T-cell (primary cell): ENCODE measurements at places on chromosomes 7 and 10. TPM values are rescaled to one million over a fixed set of nuclear protein-coding genes. Genes with fewer than 3 reads are reported as not detected.

The ZPBP gene
- not detected for total RNA-seq

The GSDME gene
- 1.1 TPM for total RNA-seq

The SHTN1 gene
- total RNA-seq, result 0.35 TPM

The CCDC7 gene
- total RNA-seq, result 68.2 TPM

The ACSM6 gene
- total RNA-seq, result not detected

The PRPS1L1 gene
- total RNA-seq, result not detected

The SPDYE5 gene
- 0.30 TPM for total RNA-seq

The C10orf105 gene
- total RNA-seq, result 0.30 TPM

The ZNF862 gene
- 49.3 TPM for total RNA-seq

The BICC1 gene
- 0.07 TPM for total RNA-seq

The RAMP3 gene
- total RNA-seq, result 0.48 TPM

The GPRIN2 gene
- not detected for total RNA-seq

The TDRD1 gene
- 0.37 TPM for total RNA-seq

The ASB10 gene
- not detected for total RNA-seq

GRCh38 chr10:72306215-72306760 is 32.6 kb downstream of the DDIT4 start:
- H3K4me3 ChIP-seq, result no peak overlapping the region
- H3K27me3 ChIP-seq, result peaks cover 5% of the 10 kb centered on the region
- H3K36me3 ChIP-seq, result no peaks in the 10 kb centered on the region

GRCh38 chr7:44707558-44708230 is 41.0 kb upstream of the ZMIZ2 start:
- no peak for DNase-seq
- H3K27ac ChIP-seq, result no peak overlapping the region
- H3K36me3 ChIP-seq, result peaks cover 15% of the 10 kb centered on the region
- no peaks in the 10 kb centered on the region for H3K27me3 ChIP-seq
- peaks cover 9% of the 10 kb centered on the region for H3K4me1 ChIP-seq

- H3K4me1 ChIP-seq, result no peaks in the 10 kb centered on the region
- H3K36me3 ChIP-seq, result no peaks in the 10 kb centered on the region
- DNase-seq, result no peak
- no peak overlapping the region for H3K27ac ChIP-seq
Measured at GRCh38 chr7:81574723-81575326, 195.0 kb downstream of the HGF start.

- H3K36me3 ChIP-seq, result no peaks in the 10 kb centered on the region
- no peak overlapping the region for H3K27ac ChIP-seq
- no peaks in the 10 kb centered on the region for H3K27me3 ChIP-seq
- no peak for DNase-seq
Measured at GRCh38 chr10:33820531-33820930, 486.1 kb upstream of the NRP1 start.

DNA sequence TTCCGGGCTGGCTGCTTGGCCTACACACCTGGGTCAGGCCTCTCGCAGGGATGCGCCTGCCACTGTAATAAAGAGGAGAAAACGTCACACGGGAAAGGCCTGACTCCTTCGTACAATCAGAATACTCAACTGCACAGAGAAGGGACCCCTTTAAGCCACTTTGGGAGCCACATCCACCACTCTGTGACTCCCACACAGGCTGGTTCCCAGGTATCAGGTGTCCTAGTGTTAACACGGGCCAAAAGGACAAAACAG is 5.8 kb upstream of the ZNF736 start:
- H3K36me3 ChIP-seq, result no peaks in the 10 kb centered on the region
- H3K27me3 ChIP-seq, result no peaks in the 10 kb centered on the region
- no peak for DNase-seq
- H3K4me3 ChIP-seq, result peak overlapping the region; percentile 8
- peak overlapping the region; percentile 91 for H3K27ac ChIP-seq

DNA sequence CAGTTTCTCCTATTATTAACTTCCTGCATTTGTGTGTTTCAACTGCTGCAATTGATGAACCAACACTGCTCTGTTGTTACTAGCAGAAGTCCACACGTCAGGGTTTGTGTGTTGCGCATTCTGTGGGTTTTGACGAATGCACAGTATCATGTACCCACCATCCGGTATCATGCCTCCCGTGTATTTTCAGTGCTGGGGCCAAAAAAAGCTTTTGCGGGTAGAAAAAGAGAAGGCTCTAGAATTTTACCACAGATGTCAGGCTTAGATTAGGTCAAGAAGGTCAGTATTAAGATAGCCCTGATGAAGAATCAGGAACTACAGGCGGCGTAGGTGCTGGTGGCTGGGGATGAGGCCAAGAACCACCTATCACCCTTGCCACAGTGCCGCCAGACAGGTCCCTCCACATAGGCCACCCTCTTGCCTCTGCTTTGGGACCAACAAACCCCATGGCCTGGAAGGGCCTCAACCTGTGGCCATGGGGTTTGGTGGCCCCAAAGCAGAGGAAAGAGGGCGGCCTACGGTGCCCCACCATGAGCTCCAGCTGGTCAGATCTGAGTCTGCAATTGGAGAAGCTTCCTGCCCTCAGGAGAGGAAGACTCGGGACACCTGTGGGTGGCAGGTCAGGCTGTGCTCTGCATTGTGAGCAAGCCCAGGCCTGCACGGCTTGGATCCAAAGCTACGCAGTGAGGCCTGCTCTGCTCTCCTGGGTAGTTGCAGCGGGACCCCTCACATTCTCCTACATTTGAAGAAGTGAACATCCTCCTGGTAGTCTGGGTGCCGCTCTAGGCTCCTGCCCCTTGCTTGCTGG is 71.9 kb downstream of the MKI67 start:
- H3K4me3 ChIP-seq, result no peak overlapping the region
- H3K27ac ChIP-seq, result no peak overlapping the region
- H3K27me3 ChIP-seq, result no peaks in the 10 kb centered on the region
- peaks cover 24% of the 10 kb centered on the region for H3K36me3 ChIP-seq
- DNase-seq, result no peak

GRCh38 chr10:126422567-126422966 is 34.3 kb upstream of the ADAM12 start:
- no peak overlapping the region for H3K27ac ChIP-seq
- DNase-seq, result no peak
- H3K4me3 ChIP-seq, result no peak overlapping the region
- no peaks in the 10 kb centered on the region for H3K36me3 ChIP-seq
- H3K27me3 ChIP-seq, result no peaks in the 10 kb centered on the region

- H3K27me3 ChIP-seq, result no peaks in the 10 kb centered on the region
- no peaks in the 10 kb centered on the region for H3K36me3 ChIP-seq
- H3K4me1 ChIP-seq, result peaks cover 48% of the 10 kb centered on the region
- no peak for DNase-seq
- no peak overlapping the region for H3K27ac ChIP-seq
- H3K4me3 ChIP-seq, result no peak overlapping the region
Measured at GRCh38 chr7:55531536-55531935, 40.8 kb downstream of the VOPP1 start.

- no peaks in the 10 kb centered on the region for H3K4me1 ChIP-seq
- no peak for DNase-seq
- no peak overlapping the region for H3K4me3 ChIP-seq
Measured at GRCh38 chr7:120725376-120726039, 132.4 kb downstream of the TSPAN12 start.

DNA sequence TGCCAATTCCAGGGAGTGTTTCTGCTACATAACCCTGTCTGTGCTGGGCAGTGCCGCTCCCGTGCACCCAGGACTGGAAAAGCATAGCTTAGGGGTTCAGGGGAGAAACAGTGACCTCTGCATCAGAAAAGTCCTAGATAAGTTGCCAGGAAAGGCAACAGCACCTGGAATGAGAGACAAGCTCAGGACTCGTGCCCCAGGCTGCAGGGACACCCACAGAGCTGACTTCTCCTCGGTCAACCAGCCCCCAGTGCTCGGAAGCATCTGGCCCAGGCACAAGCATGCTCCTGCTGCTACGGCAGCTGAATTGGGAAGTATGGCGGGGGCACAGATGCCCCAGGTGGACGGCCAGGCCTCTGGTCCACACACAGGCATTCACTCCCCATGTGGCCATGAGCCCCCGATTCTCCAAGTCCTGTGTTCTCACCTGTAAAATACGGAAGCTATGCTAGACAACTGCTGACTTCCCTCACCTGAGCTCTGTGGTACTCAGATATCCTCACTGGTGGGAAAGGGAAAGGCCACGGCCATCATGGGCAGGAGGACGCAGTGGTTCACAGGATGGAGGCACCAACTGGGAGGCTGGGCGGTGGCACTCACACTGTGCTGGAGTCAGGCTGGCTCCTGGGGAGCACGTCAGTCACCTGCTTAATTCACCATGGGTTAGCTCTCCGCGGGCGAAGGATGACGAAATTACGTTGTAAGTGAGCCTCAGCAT is 220.5 kb downstream of the PTPRN2 start:
- no peaks in the 10 kb centered on the region for H3K36me3 ChIP-seq
- no peaks in the 10 kb centered on the region for H3K4me1 ChIP-seq
- H3K27ac ChIP-seq, result no peak overlapping the region
- no peak for DNase-seq
- no peak overlapping the region for H3K4me3 ChIP-seq

DNA sequence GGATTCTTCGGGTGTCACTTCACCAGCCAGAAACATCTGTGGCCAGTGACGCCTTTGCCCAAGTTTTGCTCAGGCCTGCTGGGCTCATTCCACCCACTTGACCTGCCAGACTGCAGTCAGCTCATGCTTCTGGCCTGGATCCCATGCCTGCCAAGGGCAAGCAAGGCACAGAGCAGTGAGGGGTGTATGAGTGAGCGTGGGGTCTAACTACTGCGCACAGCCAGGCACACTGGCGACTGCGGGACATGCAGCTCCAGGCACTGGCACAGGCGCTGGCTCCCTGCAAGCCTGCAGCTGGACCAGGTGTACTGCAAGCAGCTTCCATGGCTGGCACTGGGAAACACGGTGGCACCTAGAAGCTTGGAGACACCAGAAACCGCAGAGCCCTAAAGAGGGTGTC is 80.1 kb downstream of the MTERF1 start:
- no peaks in the 10 kb centered on the region for H3K4me1 ChIP-seq
- no peaks in the 10 kb centered on the region for H3K27me3 ChIP-seq
- no peak for DNase-seq
- no peaks in the 10 kb centered on the region for H3K36me3 ChIP-seq
- H3K27ac ChIP-seq, result no peak overlapping the region

DNA sequence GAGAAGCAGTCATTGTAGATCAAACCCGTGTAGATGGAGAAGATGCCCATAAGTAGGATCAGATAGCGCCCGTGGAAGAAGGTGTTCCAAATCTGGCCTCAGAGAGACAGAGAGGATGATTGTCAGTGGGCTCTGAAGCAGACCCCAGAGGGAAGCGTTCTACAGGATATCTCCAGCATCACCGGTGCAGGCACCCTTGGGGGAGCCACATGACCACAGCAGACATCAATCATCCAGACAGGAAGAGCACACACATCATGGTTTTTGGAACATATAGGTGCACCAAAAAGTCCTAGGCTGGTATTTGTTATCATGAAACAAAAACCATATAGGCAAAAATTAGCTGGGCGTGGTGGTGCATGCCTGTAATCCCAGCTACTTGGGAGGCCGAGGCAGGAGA is 44.0 kb upstream of the SVOPL start:
- no peaks in the 10 kb centered on the region for H3K27me3 ChIP-seq
- no peak overlapping the region for H3K4me3 ChIP-seq
- no peaks in the 10 kb centered on the region for H3K36me3 ChIP-seq
- H3K27ac ChIP-seq, result no peak overlapping the region

GRCh38 chr10:64257704-64258103 is 736.5 kb downstream of the REEP3 start:
- H3K27me3 ChIP-seq, result no peaks in the 10 kb centered on the region
- H3K27ac ChIP-seq, result no peak overlapping the region
- DNase-seq, result no peak
- no peaks in the 10 kb centered on the region for H3K4me1 ChIP-seq
- H3K4me3 ChIP-seq, result no peak overlapping the region
- no peaks in the 10 kb centered on the region for H3K36me3 ChIP-seq

GRCh38 chr10:91887272-91888076 is 21.8 kb downstream of the FGFBP3 start:
- no peaks in the 10 kb centered on the region for H3K36me3 ChIP-seq
- H3K4me1 ChIP-seq, result peaks cover 6% of the 10 kb centered on the region
- no peaks in the 10 kb centered on the region for H3K27me3 ChIP-seq
- H3K4me3 ChIP-seq, result peak overlapping the region; percentile 56

DNA sequence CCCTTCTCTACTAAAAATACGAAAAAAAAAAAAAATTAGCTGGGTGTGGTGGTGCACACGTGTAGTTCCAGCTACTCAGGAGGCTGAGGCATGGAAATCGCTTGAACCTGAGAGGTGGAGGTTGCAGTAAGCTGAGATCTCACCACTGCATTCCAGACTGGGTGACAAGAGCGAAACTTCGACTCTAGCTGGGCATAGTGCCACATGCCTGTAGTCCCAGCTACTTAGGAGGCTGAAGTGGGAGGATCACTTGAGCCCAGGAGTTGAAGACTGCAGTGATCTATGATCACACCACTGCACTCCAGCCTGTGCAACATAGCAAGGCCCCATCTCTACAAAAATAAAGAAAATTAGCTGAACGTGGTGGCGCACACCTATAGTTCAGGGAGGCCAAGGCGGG is 1.2 kb upstream of the SPACDR start:
- DNase-seq, result no peak
- H3K4me1 ChIP-seq, result peaks cover 21% of the 10 kb centered on the region
- H3K27ac ChIP-seq, result no peak overlapping the region
- H3K36me3 ChIP-seq, result peaks cover 45% of the 10 kb centered on the region

- no peak overlapping the region for H3K27ac ChIP-seq
- no peaks in the 10 kb centered on the region for H3K36me3 ChIP-seq
- no peak for DNase-seq
- H3K4me1 ChIP-seq, result no peaks in the 10 kb centered on the region
- no peaks in the 10 kb centered on the region for H3K27me3 ChIP-seq
Measured at GRCh38 chr10:76311752-76312636, 880.6 kb downstream of the LRMDA start.

- H3K4me3 ChIP-seq, result no peak overlapping the region
- no peaks in the 10 kb centered on the region for H3K27me3 ChIP-seq
- DNase-seq, result no peak
- peaks cover 41% of the 10 kb centered on the region for H3K4me1 ChIP-seq
- H3K36me3 ChIP-seq, result no peaks in the 10 kb centered on the region
Measured at GRCh38 chr10:133442191-133442966, 11.4 kb upstream of the SCART1 start.

- H3K4me3 ChIP-seq, result no peak overlapping the region
- H3K36me3 ChIP-seq, result no peaks in the 10 kb centered on the region
- no peak overlapping the region for H3K27ac ChIP-seq
Measured at GRCh38 chr7:5429857-5430611, 6.4 kb upstream of the TNRC18 start.

- H3K27me3 ChIP-seq, result no peaks in the 10 kb centered on the region
- no peaks in the 10 kb centered on the region for H3K36me3 ChIP-seq
- no peak for DNase-seq
- H3K4me3 ChIP-seq, result no peak overlapping the region
- no peaks in the 10 kb centered on the region for H3K4me1 ChIP-seq
Measured at GRCh38 chr10:1954300-1954699, 217.0 kb upstream of the ADARB2 start.

- H3K27me3 ChIP-seq, result no peaks in the 10 kb centered on the region
- H3K36me3 ChIP-seq, result peaks cover 95% of the 10 kb centered on the region
- H3K4me3 ChIP-seq, result no peak overlapping the region
- DNase-seq, result no peak
Measured at GRCh38 chr10:11292576-11293302, 275.1 kb downstream of the CELF2 start.
